ENCODE measurements at places on chromosomes 16 and 17.

- DNase-seq = no peak
Observed at GRCh38 chr16:1538804-1539520, 5.5 kb downstream of the TMEM204 start.

- DNase-seq = no peak
Observed at GRCh38 chr17:927611-928461, 51.7 kb downstream of the NXN start.

GRCh38 chr17:17846645-17847044, 9.9 kb upstream of the SREBF1 start:
- no peak for DNase-seq

GRCh38 chr16:7382521-7382920, 49.9 kb downstream of the RBFOX1 start:
- no peak for DNase-seq

GRCh38 chr16:14501331-14502255, 128.5 kb downstream of the PARN start:
- no peak for DNase-seq

- DNase-seq = no peak
Observed at GRCh38 chr17:80364091-80364691, 50.8 kb upstream of the ENDOV start.
